Endothelial cell (in vitro differentiated cells): ENCODE measurements at places on chromosomes 7 and 10.

DNA sequence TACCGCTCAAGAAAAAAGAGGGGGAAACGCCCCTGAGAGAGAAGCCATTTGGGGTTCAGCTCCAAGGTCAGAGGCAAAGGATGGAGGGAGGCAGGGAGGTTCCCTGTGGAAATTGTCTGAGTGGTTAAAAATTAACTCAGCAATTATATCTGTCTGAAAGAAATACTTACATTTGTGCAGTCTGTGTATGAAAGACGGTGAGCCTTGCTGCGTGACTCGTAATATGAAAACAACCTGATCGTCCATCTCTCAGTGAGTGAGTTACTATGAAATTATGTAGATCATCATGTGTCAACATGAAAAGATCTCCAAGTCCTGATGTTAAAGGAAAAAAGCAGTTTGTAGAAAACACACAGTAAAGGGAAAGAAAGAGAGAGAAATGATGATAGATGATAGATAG is 67.2 kb upstream of the FAM204A start:
- no peak for DNase-seq

DNA sequence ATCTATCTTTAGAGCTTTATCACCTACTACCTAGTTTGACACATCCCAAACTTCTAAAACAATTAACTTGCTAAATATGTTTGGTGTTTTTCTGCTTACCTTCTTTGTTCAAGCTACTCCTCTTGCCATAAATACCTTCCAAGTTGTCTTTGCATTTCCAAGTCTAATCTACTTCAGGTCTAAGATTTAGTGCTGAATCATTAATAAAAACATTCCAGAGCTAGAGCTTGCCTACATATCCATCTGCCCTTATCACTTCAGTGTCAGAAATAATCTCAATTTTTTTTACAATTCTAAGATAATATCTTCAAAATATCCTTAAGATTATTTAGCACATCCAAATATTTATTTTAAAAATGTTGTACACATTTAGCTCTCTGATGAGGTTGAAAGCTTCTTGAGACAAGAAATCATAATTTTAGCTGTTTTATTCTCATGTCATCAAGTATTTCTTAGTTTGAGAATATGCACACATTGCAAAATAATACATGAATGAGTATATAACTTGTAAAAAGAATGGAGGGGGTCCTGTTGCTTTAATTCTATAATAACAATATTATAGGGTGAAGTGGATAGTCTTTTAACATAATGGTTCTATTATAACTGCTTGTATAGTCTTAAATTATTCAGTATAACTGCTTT is 466.3 kb downstream of the SEMA3D start:
- DNase-seq = no peak

- no peak for DNase-seq
Observed at GRCh38 chr10:105189463-105189800, 548.3 kb downstream of the SORCS3 start.

DNA sequence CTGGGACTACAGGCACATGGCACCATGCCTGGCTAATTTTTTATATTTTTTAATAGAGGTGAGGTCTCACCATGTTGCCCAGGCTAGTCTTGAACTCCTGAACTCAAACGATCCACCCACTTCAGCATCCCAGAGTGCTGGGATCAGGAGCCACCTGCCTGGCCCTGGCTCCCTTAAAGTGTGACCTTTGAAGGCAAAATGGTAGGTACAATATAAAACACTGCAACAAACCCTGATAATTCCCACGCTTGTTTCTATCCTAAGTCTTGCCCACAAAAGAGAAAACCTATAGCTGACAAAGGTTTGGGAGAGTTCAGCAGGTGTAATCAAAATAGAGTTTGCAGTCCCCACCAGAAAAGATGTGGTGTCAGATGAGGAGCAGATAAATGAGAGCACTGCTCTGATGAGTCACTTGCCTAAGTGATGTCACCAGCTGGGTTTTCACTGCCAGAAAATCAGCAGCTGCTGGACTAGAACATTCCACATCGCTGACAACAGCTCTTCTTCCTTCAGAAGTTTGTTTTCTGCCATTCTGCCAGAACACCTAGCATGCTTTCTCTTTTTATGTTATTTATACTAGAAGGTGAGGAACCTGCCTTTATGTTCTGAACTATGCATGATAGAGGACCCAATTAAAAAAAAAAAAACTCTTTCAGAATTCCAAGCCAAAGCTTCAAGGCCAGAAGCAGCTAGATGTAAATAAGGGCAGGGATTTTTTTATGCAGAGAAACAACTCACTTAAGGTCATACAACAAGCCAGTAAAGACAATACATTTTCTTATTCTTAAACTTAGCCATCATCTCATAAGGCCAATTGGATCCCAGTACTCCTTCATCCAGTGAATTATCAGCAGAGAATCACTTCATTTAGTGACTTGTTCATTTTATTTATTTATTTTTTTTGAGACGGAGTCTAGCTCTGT is 18.0 kb downstream of the PURB start:
- no peak for DNase-seq

- DNase-seq = no peak
Observed at GRCh38 chr7:101783381-101784181, 33.8 kb upstream of the CUX1 start.

DNA sequence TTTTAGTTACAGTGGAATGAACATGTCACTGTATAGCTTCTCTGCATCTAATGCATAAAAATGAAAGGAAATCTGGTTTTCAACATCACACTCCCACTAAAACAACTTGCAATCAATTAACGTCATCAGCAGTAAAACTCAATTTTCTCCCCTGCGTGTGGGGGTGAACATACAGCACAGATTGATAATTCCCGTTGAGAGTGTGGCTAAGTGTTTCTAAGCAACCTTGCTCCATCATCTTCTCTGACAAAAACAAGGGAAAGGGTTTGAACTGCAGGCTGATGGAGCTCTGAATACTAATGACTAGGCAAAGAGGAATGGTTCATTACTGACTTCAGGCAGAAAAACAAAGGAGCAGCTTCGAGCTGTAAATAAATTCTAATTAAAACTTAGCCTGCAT is 238.3 kb downstream of the PARD3 start:
- DNase-seq = no peak
